Stimulated activated CD4-positive, alpha-beta T cell treated with anti-CD3 and anti-CD28 coated beads, Interleukin-12 subunit alpha, Interleukin-12 subunit beta, amount 100 ng/mL, for 48 hours (primary cell): ENCODE measurements at places on chromosomes 6 and 20.

GRCh38 chr20:23129266-23129665 lies 43.1 kb upstream of the CD93 start:
- DNase-seq = no peak

DNA sequence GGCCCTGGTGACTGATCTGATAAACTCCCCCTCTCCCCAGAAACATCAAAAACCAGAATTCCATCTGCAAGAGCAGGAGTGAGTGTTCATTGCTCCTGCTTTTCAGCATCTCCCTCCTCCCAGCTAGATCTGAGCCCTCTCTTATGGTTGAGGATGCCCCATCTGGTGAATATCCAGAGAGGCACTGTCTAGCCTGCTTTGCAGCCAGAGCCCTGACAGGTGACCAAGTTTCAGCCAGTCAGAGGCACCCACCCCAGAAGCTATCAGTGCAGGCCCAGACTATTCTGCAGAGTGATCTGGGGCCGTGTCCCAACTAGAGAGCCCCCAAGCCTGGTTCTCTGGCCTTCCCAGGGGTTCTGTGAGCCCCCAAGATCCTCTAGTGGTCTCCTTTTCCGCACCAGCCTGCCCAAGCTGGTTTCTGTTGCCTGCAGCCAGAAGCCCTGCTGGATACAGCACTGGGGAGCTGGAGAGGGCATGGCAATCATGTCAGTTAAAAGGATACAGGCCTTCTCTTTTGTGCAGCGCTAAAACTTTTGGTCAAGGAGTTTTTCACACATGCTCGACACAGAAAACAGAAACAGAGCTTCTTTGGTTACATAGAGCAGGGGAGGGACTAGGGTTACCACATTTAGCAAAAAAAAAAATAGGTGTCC lies 6.6 kb upstream of the BMP7 start:
- no peak for DNase-seq

DNA sequence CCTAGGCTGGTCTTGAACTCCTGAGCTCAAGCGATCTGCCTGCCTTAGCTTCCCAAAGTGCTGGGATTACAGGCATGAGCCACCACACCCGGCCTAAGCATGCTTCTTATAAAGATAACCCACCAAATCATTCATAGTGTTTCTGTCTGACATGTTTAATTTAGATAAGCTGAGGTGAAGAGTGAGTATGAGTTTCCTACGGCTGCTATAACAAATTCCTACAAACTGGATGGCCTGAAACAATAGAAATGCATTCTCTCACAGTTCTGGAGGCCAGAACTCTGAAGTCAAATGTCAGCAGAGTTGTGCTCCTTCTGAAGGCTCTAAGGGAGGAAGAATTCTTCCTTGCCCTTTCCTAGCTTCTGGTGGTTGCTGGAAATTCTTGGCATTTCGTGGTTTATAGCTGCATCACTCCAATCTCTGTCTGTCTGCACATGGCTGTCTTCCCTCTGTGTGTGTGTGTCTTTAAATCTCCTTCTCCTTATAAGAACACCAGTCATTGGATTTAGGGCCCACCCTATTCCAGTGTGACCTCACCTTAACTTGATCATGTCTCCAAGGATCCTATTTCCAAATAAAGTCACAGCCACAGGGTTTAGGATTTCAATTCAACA lies 29.9 kb downstream of the MAPK13 start:
- no peak for DNase-seq

GRCh38 chr20:17714597-17714996 lies 14.8 kb downstream of the BANF2 start:
- no peak for DNase-seq

DNA sequence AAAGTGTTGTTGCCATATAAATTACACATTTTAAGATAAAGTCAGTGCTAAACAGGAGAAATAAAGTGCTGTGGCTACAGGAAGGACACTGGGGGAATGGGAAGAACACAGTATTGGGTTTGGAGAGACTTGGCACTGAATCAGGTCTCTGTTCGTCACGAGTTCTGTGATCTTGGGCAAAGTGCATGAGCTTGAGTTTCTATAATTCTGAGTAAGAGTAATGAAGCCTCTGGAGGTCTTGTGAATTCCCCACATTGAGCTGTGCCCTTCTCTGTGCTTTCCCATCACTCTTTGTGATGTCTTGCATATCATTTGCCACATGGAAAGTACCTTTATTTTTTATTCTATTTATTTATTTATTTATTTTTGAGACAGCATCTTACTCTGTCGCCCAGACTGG lies 16.8 kb upstream of the EEF1A1 start:
- no peak for DNase-seq

- no peak for DNase-seq
Measured at GRCh38 chr20:42155586-42155985, 537.4 kb upstream of the CHD6 start.

- DNase-seq = no peak
Measured at GRCh38 chr6:55576811-55577210, 2.2 kb downstream of the HMGCLL1 start.

GRCh38 chr6:5670811-5671561 lies 335.7 kb downstream of the NRN1 start:
- DNase-seq = no peak

GRCh38 chr6:95318137-95318536 lies 259.2 kb upstream of the MANEA start:
- DNase-seq = no peak

DNA sequence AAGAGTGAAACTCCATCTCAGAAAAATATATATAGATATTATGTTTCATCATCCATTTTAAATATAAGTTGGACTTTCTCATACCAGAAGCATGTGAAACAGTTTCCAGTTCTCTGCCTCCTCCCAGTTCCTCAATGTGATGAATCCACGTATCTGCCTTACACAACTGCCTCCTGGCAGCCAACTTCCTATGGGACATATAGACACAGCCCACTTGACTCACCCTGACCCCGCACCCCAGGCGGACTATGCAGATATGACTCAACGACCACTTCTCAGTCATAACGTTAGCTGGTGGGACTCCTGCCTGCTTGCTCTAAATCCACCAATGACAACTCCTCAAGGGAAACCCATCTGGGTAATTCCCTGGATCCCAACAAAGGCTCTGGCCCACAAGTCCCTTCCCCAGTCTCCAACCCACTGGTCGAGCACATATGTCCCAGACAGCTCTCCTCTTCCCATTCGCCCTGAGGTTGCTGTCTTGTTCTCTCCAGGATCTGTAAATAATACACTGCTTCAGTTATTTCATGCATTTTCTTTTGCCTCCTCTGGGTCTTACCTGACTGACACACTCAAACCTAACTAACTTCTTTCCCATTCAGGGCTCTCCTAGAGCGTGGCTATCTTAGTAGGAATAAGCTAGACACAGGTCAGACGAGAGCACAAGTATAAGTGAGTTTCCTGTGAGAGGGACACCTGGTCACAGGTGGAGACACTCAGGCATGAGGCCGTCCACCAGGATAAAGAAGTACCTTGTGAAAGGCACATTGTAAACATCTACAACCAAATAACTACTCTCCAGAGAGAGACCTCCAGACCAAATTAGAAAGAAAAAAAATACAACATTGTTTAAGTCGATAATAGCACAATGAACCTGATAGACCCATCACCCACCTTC lies 548.5 kb downstream of the CD83 start:
- peak; percentile 33 for DNase-seq

- no peak for DNase-seq
Measured at GRCh38 chr6:140058863-140059262, 684.4 kb upstream of the CITED2 start.
